ENCODE measurements at places on chromosomes 6 and 20.

GRCh38 chr6:143695130-143695968, 17.6 kb downstream of the PHACTR2 start:
- DNase-seq: no peak

- DNase-seq: peak; percentile 23
Measured at GRCh38 chr20:49392745-49393144, 89.7 kb downstream of the KCNB1 start.

DNA sequence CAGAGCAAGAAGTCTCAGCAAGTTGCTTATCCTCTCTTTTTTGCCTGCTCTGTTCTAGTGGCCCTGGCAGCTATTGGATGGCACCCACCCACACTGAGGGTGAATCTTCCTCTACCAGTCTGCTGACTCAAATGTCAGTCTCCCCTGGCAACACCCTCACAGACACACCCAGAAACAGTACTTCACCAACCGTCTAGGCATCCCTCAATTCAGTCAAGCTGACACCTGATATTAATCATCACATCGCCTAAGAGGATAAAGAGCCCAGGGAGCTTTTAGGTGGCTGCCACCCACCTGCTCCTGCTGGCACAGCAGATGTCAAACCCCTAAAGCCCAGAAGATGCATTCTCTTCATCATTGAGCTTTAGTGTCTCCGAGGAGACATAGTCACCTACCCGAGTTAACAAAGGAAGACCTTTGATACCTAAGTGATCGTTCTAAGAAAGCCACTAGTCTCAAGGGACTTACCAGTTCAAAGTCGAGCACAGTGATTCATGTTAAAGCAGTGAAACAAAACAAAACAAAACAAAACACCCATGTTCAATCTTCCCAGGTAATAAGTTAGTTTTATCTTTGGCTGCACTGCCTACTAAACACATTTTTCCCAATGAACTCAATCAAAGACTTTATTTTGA, 97.7 kb upstream of the KCNQ5 start:
- DNase-seq: no peak

- DNase-seq: no peak
Measured at GRCh38 chr6:150492507-150492906, 107.2 kb upstream of the PLEKHG1 start.

DNA sequence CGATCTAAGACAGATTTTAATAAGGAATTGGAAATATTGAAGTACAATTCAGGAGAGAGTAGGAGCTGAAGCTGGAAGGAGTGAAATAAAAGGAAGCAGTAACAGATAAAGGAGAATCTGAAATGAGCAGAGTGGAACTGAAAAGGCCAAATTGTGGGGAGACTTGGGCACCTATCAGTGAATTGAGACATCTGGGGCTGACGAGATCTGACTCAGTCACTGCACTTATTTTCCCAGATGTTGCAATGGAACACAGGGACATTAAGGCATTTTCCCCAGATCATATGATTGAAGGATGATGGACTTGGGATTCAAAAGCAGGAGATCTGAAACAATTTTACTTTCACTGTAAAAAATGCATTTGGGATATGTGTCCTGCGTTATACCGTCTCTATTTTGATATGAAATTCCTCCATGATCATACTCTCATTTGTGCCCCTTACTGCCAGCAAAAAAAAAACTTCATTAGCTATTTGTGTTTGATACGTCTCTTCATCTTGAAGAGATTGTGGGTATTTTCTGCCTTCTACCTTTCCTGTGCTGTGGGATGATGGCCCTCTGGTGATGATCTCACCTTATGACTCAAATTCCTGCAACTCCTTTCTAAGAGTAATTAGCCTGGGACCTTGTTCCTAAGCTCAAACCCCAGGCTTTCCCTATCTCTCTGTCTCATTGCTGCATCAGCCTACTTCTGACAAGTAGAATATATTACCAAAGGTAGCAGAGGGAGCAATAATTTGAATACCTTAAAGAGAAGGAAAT, 278.5 kb upstream of the MAN1A1 start:
- DNase-seq: no peak
